Stimulated activated CD4-positive, alpha-beta T cell treated with anti-CD3 and anti-CD28 coated beads, Interleukin-12 subunit alpha, Interleukin-12 subunit beta, amount 100 ng/mL, for 48 hours (primary cell): ENCODE measurements at places on chromosomes 5 and 9.
A peak's percentile ranks its signal among the peaks of the same experiment; 100 is the strongest.

DNA sequence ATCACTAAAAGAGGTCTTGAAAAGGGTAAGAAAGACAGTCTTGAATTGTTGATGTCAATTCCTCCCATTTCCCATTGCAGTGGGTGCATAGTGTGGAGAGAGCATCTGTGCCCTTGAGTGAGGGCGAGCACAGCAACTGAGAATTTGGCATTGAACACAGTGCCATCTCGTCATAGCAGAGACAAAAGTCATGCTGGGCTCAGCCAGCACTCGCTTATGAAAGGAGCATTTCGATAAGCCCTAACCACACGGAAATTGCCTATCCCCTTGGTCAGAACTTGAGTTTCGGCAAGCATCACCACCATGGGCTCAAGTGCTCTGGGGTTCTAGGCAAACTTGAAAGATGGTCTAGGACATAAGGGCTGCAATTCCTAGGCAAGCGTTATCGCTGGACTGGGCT is 712.8 kb upstream of the CDH10 start:
- DNase-seq = no peak

- DNase-seq = no peak
These were observed 1.8 kb downstream of the MCTP1 start for GRCh38 chr5:95283022-95283615.

DNA sequence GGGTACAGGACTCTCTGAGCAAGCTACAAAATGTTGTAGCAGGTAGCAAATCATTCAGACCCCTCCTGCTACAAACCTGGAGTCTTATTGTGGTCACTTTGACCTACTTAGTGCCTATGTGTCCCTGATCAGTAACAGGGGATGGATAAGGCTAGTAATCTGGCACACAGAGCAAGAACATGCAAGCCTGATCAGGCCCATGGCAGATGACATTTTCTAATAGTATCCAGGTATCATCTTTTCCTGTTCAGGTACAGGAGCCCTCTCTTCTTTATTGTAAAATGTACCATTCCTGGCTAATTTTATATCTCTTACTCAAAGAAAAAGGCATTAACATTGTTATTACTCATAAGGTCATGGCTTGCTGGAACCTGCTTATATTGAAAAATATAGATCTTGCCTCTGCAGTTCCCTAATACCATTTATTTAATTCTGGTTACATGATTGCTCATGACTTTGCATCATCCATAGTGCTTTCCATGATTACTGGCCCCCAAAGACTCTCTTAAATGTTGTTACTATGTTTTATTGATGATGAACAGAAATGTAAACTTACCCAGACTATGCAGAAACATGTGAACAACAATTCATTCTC is 18.2 kb upstream of the CCNH start:
- DNase-seq = no peak

GRCh38 chr5:72539726-72540125 is 32.5 kb upstream of the ZNF366 start:
- DNase-seq = no peak

DNA sequence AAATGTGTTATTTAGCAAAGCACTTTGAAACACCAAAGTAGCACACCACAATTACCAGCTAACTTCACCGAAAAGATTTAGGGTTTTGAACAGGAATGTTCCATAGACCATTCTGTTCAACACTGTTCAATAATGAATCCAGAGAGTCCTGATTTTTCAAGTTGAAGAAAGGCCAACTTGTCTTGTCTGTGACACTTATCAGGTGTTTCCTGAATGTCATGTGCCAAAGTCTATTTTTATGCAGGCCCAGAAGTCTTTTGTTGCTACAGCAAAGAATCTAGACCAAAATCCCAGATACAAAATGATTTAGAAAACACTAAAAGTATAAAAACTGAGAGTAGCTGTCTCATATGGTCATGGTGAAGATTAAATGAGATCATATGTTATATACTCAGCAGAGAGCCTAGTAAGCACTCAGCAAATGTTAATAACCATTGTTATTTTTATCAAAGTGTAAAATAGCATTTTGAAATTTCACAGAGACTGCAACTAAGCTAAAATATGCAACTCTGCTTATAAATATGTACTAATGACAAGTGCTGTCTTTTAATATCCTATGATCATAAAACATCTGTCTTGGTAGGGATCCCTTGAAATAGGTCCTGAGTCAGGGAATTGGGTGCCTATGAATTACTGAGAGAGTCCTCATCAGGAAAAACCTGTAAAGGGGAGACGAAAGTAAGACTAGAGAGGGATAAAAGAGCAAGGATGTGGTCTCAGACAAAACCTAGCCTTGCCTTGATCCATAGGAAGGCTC is 122.4 kb upstream of the SLC12A2 start:
- no peak for DNase-seq

DNA sequence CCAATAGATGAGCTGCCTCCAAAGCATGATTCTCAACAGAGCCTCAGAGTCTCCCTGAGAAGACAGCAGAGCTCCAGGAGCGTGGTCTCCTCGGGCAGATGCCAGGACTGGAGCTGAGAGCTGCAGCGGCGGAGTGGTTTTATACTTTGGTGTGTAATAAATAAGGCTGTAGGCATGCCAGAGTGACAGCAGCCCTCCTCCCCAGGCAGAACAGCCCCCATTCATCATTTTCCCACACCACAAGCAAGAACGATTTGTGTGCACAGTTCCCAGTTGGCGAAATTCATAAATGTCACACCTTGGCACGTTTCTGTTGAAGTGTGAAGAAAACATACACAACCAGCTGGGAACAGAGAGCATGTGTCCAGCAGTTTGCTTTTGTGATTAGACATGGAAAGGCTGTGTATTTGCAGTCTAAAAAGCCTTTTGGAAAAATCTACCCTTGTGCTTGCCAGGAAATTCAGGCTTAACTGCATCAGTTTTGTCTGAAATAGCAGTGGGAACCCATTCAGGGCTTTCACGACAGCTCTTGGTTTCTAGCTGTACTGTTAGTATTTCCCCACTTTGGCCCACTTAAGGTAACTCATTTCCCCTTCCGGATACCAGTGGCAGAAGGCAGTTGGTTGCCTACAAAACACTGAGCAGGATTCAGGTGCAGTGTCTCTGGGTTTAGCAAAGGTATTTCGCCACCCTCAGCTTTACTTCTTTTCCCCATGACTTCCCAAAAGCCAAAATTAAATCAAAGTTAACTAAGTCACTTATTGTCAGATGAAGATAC is at the start of gene C1QTNF3:
Gene C1QTNF3 (minus strand): TSS at position 115 of the 778 bp plus-strand sequence. CDS start 88 bp downstream, at position 27.
- DNase-seq = no peak

- peak; percentile 3 for DNase-seq
These were observed 137.5 kb downstream of the CPLANE1 start for GRCh38 chr5:37111426-37112382.

- no peak for DNase-seq
These were observed 3.3 kb downstream of the SEPTIN8 start for GRCh38 chr5:132773601-132774355.

GRCh38 chr5:52469835-52470234 is 317.9 kb upstream of the ITGA1 start:
- DNase-seq = no peak

DNA sequence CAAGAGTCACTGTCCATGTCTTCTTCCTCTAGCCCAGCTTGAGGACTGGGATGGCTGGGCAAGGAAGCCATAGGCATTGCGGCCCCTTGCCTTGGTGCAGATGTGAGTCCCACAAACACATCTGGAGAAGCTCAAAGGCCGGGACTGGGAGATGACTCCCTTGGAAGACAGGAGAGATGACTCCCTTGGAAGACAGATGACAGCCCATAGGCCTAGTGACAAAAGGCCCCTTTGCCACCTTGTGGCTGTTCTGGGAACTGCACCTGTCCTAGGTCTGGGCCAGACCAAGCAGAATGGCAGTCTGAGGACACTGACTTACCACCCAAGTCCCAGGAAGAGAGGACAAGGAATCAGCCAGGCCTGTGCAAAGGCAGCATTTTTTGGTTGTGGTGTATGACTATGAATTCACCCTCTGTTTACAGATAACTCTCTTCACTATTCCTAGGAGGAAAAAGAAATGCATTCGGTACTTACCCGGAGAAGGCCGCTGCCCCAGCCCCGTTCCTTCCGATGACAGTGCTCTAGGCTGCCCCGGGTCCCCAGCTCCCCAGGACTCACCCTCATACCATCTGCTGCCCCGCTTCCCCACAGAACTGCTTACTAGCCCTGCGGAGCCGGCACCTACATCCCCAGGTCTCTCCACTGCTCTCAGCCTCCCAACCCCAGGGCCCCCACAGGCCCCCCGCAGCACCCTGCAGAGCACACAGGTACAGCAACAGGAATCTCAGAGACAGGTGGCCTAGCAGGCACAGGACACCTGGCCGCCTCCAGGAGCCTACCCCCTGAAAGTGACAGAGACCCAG is 30.8 kb downstream of the SKP1 start:
- peak; percentile 92 for DNase-seq

DNA sequence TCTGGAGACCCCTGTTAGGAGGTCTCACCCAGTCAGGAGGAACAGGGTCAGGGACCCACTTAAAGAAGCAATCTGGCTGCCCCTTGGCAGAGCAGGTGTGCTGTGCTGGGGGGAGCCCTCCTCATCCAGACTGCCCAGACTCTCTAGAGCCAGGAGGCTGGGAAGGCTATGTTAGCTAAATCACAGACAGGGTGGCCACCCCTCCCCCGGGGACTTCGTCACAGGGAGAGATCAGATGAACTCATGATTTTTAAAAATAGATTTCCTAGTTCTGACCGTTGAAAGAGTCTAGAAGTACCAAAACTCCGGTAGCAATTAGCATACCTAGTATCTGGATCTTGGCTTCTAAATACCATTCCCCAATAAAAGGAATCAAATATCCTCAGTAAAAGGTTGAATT is 35.0 kb upstream of the FOXB2 start:
- DNase-seq = no peak

DNA sequence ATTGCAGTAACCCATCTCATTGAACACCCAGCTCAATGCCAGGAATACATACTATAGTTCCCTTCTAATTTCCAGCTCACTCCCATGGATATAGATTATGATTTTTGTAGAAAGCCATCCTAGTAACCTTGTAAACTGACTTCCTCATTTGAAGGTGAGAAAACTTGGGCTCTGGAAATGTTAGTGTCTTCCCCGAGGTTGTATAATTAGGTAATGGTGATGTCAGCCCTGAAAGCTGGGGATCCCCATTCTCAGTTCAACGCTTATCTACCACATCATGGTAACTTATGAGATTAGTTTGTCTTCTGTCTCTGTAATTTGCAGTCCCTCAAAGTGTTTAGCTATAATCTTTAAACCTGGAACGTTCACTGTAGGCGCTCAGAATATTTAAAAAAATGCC is 34.6 kb upstream of the PTCH1 start:
- no peak for DNase-seq

GRCh38 chr9:130707225-130707976 is 13.8 kb downstream of the EXOSC2 start:
- DNase-seq = no peak

- peak; percentile 33 for DNase-seq
These were observed 19.5 kb upstream of the ANXA1 start for GRCh38 chr9:73132034-73132776.

DNA sequence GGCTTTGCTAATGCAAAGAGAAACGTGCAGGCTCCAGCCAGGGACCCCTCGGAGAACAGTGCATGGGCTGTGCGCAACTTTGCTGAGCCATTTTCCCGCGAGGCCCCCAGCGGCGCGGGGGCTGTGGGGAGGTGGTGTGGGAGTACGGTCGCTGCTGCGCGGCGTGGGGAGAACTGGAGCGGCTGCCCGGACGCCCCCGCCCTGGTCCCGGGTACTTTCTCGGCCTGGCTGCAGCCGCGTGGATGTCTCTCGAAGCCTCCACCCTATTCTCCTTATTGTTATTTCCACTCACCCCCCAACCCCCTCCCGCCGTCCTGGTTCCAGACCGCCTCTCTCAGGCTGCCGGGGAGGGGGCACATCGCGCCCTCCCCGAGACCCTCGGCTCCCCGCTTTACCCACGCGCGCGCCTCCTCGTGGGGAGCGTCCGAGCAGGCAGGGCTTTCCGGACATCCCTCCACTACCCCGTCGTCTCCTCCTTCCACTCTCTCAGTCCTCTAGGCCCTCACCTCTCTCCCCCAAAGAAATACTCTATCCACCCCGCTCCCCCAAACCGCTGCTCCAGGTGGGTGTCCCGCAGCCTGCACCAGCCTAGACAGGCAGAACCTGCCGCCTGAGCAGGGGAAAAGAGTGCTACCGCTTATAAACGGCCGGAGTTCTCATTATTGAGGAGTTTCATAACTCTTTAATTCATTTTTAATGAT is 68.6 kb upstream of the TBCA start:
- DNase-seq = no peak

- DNase-seq = no peak
These were observed 4.0 kb downstream of the SRP19 start for GRCh38 chr5:112865128-112865527.

DNA sequence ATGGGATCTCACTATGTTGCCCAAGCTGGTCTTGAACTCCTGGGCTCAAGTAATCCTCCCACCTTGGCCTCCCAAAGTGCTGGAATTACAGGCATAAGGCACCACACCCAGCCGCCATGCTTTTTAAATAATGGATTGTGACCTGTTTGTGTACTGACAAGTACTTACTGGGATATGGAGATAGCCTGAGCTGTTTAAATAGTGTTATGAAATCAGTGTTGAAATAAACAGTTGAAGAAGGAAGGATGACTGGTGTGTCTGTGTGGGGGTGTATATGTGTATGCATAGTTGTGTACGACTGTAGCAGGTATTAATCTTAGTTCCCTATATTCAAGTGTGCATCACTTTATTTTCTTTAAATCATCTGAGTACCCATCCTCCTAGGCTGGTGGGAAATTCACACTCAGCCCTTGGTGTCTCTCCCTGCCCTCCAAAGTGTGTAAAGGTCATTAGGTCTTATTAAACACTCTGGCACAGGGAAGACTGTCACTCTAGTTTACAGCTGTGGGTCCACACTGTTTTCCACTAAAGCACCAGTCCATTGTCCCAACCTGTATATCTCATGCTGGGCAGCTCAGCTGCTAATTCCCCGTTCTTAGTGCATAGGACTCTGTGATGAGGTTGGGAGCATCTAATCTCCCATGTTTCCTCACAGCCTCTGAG is 91.0 kb downstream of the SNX18 start:
- DNase-seq = no peak

- no peak for DNase-seq
These were observed 28.3 kb downstream of the LEAP2 start for GRCh38 chr5:132901730-132902129.

- no peak for DNase-seq
These were observed 52.6 kb upstream of the FANCC start for GRCh38 chr9:95370064-95370463.

DNA sequence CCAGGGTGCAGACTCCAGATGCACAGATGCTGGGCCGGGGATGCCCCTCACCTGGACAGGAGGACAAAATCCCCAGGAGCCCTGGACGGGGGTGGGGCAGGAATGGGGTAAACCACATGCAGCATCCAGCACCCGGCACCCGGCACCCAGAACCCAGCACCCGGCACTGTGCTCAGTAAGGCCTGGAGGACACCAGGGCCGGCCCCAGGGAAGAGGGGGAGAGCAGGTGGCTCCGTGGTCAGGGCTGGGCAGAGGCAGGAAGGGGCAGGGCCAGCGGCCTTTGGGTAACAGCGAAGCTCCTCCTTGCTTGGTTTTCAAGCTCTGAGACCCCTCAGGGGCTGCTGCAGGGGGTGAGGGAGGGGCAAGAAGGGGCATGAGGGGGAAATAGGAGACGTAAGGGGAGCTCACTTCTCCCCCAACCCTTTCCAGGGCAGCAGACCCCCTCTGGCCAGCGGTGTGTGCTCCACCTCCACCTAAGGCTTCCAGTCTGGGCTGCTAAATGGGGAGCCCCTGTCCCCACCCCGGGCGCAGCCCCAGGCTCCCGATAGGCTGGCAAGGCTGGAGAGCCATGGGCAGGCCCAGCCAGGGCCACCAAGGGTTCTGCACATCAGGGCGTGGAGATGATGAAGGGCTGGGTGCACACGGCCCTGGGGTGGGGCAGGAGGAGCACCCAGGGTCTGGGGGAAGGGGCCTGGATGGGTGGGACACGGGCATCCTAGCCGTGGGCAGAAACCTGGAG is 17.8 kb upstream of the SLC6A19 start:
- DNase-seq = no peak

GRCh38 chr9:101311191-101311590 is 73.6 kb downstream of the BAAT start:
- no peak for DNase-seq
